ENCODE measurements at places on chromosomes 2 and 18.

DNA sequence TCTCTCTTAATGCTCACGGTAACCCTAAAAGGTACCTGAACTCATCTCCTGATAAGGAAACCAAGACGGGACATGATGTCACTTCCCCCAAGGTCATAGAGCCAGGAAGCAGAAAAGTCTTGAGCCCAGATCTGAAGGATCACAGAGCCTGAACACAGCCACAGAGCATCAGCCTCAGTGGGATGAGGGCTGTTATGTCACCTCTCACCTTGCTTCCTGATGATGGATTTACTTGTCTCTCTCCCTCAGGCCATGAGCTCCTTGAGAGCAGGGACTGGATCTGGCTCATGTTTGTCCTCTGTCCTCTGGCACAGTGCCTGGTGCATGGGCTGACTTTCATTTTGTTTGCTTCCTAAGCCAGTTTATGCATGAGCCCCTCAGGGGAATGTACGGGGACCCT is 54.2 kb downstream of the SERTAD2 start:
- H3K4me3 ChIP-seq, result no peak overlapping the region
- no peak overlapping the region for H3K27ac ChIP-seq
- no peaks in the 10 kb centered on the region for H3K4me1 ChIP-seq
- no peak for DNase-seq
- H3K27me3 ChIP-seq, result no peaks in the 10 kb centered on the region

DNA sequence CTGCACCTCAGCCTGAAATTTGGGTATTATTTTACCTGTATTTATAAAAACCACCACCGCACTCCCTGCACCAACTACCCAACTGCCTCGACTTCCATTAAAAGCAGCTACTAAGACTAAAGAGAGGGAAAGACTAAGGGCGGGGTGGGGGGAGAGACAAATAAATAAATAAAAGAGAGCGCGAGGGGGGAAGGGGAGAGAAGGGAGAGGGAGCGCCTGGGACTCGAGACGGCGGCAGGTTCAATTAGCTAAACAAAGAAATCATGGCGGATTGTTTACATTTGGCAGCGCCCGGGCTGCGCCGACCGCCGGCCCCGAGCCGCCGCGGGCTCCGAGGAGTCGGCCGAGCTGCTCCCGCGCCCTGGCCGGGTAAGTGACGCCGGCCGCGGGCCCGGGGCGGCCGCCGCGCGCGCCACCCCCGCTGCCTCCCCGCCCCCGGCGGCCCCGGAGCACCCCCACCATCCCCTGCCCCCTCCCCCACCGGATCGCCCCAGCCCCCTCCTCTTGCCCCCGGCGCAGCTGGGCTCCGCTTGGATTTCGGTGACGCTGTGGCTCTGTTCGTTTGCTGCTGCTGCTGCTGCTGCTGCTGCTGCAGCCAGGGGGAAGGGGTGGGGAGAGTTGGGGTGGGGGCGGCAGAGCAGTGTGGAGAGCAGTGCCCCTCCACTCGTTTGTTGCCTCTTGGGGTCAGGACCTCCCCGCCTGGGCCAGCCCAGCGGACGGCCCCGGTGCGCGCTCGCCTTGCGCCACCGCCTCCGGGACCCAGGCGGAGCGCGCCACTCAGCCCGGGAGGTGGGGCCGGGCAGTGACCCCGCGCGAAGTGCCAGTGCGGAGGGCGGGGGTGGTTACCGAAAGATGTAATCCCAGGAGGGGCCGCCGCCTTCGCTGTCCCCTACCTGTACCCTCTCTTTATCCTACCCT is 187.2 kb upstream of the FANCL start:
- H3K4me1 ChIP-seq, result peaks cover 15% of the 10 kb centered on the region
- no peaks in the 10 kb centered on the region for H3K27me3 ChIP-seq
- no peaks in the 10 kb centered on the region for H3K36me3 ChIP-seq
- peak; percentile 30 for DNase-seq
- H3K4me3 ChIP-seq, result peak overlapping the region; percentile 94

DNA sequence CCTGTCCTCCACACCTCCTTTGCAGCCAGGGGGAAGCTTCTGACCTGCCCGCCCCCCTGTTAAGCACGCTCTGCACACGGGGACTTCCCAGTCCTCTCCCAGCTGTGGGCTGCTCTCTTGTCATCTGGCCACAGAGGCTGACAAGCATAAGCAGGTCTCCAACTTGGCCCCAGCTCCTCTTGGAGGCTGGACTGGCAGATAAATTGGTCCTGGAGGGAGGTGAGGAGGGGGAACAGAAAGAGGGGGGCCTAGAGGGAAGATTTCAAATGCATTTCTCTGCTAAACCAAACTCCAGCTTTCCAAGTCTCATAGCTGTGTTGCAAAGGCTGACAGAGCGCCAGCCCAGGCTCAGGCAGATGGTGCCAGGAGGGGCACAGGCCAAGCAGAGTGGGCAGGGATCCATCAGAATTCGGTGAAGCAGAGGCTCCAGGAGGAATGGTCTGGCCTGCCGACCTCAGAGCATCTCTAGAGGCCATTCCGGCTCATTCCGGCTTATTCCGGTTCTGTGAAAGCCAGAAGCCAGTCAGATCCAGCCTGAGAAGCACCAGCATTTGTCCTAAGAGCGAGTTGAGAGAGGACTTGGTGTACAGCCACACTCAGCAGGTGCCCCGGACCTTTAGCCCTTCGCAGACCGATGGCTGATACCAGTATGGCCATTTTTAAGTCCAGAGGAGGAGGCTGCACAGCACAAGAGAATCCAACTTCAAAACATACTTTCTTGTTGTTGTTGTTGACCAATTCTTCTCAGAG is 508.9 kb upstream of the MYT1L start:
- DNase-seq, result no peak
- no peak overlapping the region for H3K4me3 ChIP-seq
- H3K4me1 ChIP-seq, result no peaks in the 10 kb centered on the region
- H3K27me3 ChIP-seq, result no peaks in the 10 kb centered on the region
- no peak overlapping the region for H3K27ac ChIP-seq
- no peaks in the 10 kb centered on the region for H3K36me3 ChIP-seq

- no peak overlapping the region for H3K4me3 ChIP-seq
- H3K27ac ChIP-seq, result no peak overlapping the region
- H3K36me3 ChIP-seq, result no peaks in the 10 kb centered on the region
- H3K27me3 ChIP-seq, result no peaks in the 10 kb centered on the region
Measured at GRCh38 chr2:47093626-47094025, 61.5 kb downstream of the STPG4 start.

- H3K27ac ChIP-seq, result no peak overlapping the region
- H3K4me1 ChIP-seq, result no peaks in the 10 kb centered on the region
- H3K36me3 ChIP-seq, result no peaks in the 10 kb centered on the region
- DNase-seq, result no peak
Measured at GRCh38 chr18:42229211-42230210, 274.5 kb downstream of the PIK3C3 start.

GRCh38 chr18:67007085-67007484 is 403.2 kb upstream of the CDH19 start:
- H3K36me3 ChIP-seq, result no peaks in the 10 kb centered on the region
- no peak overlapping the region for H3K27ac ChIP-seq
- H3K4me3 ChIP-seq, result no peak overlapping the region

- H3K4me3 ChIP-seq, result no peak overlapping the region
- DNase-seq, result no peak
- no peak overlapping the region for H3K27ac ChIP-seq
- H3K4me1 ChIP-seq, result no peaks in the 10 kb centered on the region
- H3K27me3 ChIP-seq, result no peaks in the 10 kb centered on the region
Measured at GRCh38 chr2:59733970-59734369, 819.5 kb downstream of the BCL11A start.

- no peak for DNase-seq
- no peak overlapping the region for H3K27ac ChIP-seq
- H3K36me3 ChIP-seq, result peaks cover 3% of the 10 kb centered on the region
Measured at GRCh38 chr2:9356261-9356660, 67.1 kb downstream of the ITGB1BP1 start.

GRCh38 chr2:222194669-222195068 is 104.1 kb downstream of the PAX3 start:
- DNase-seq, result no peak
- no peaks in the 10 kb centered on the region for H3K4me1 ChIP-seq
- H3K27ac ChIP-seq, result no peak overlapping the region
- H3K36me3 ChIP-seq, result no peaks in the 10 kb centered on the region
- H3K4me3 ChIP-seq, result no peak overlapping the region
- H3K27me3 ChIP-seq, result no peaks in the 10 kb centered on the region

GRCh38 chr18:350953-351572 is 83.2 kb upstream of the THOC1 start:
- H3K27ac ChIP-seq, result no peak overlapping the region
- no peak for DNase-seq
- H3K27me3 ChIP-seq, result no peaks in the 10 kb centered on the region
- no peak overlapping the region for H3K4me3 ChIP-seq
- H3K4me1 ChIP-seq, result no peaks in the 10 kb centered on the region
- no peaks in the 10 kb centered on the region for H3K36me3 ChIP-seq
